Activated naive CD4-positive, alpha-beta T cell treated with anti-CD3 and anti-CD28 coated beads, Interleukin-2, amount 10 ng/mL, durations not matched to agents 5 hours and 36 hours (primary cell): ENCODE measurements at places on chromosomes 3 and 15. TPM values are rescaled to one million over a fixed set of nuclear protein-coding genes. Genes with fewer than 3 reads are reported as not detected.

Gene CLSTN2
- total RNA-seq, result not detected

Gene CMC1
- 16.4 TPM for total RNA-seq

Gene TERC
- 5.5 TPM for total RNA-seq

Gene SELENOS
- 35.2 TPM for total RNA-seq

Gene MEX3B
- total RNA-seq, result 0.34 TPM

Gene CYP8B1
- not detected for total RNA-seq

Gene CSTA
- total RNA-seq, result not detected

Gene NEIL1
- 16.1 TPM for total RNA-seq

Gene SLCO2A1
- total RNA-seq, result not detected

Gene PAQR9
- total RNA-seq, result not detected

Gene POC1A
- total RNA-seq, result 19.1 TPM

Gene TGM4
- not detected for total RNA-seq

Gene CIDEC
- not detected for total RNA-seq

Gene LEO1
- total RNA-seq, result 27.3 TPM

Gene KIF7
- total RNA-seq, result 0.07 TPM

Gene TRIM71
- not detected for total RNA-seq

Gene PLA2G4E
- not detected for total RNA-seq

Gene SNX22
- total RNA-seq, result 0.82 TPM

Gene PPM1M
- total RNA-seq, result 109 TPM

Gene CHSY1
- 37.3 TPM for total RNA-seq

Gene UROC1
- not detected for total RNA-seq

Gene SIDT1
- total RNA-seq, result 21.9 TPM

Gene BTLA
- total RNA-seq, result 72.1 TPM

Gene RASL12
- total RNA-seq, result not detected

Gene XCR1
- not detected for total RNA-seq

Gene VPS13C
- total RNA-seq, result 78.0 TPM

Gene CASR
- total RNA-seq, result not detected

Gene NLGN1
- not detected for total RNA-seq

Gene SUSD5
- not detected for total RNA-seq

Gene SERINC4
- not detected for total RNA-seq

Gene MUC20
- total RNA-seq, result 2.7 TPM

Gene CTXN2
- not detected for total RNA-seq

Gene LHFPL4
- not detected for total RNA-seq

Gene HYAL1
- 0.40 TPM for total RNA-seq

Gene BCHE
- total RNA-seq, result not detected

Gene CRABP1
- total RNA-seq, result not detected

Gene GHSR
- total RNA-seq, result not detected

Gene SLC51B
- total RNA-seq, result not detected

Gene CD86
- 1.4 TPM for total RNA-seq

Gene CLDN16
- not detected for total RNA-seq

Gene ANKUB1
- total RNA-seq, result not detected

Gene SNTN
- not detected for total RNA-seq

Gene COL7A1
- 0.60 TPM for total RNA-seq

Gene MEGF11
- not detected for total RNA-seq

Gene PIGBOS1
- 11.9 TPM for total RNA-seq

Gene CPEB1
- not detected for total RNA-seq

Gene SMCO1
- total RNA-seq, result not detected

Gene TPRG1
- total RNA-seq, result 0.20 TPM

Gene USP8
- 54.9 TPM for total RNA-seq

Gene TTLL13
- 0.20 TPM for total RNA-seq

Gene TRPM1
- not detected for total RNA-seq

Gene ACSBG1
- total RNA-seq, result 0.26 TPM

Gene CACNA1D
- total RNA-seq, result 0.18 TPM

Gene ROBO2
- not detected for total RNA-seq

Gene CNTN3
- total RNA-seq, result not detected

Gene TADA3
- 64.5 TPM for total RNA-seq

Gene ANKRD63
- total RNA-seq, result 0.26 TPM

Gene C3orf22
- total RNA-seq, result not detected

Gene PIGZ
- total RNA-seq, result 3.2 TPM
